ENCODE measurements at places on chromosomes 1 and 21. TPM values are rescaled to one million over a fixed set of nuclear protein-coding genes. Genes with fewer than 3 reads are reported as not detected.

Gene LIN28A
- total RNA-seq, result not detected

Gene ESRRG
- total RNA-seq, result 59.3 TPM

Gene TOR3A
- total RNA-seq, result 17.8 TPM

Gene HAO2
- total RNA-seq, result not detected

Gene CD101
- total RNA-seq, result 1.7 TPM

Gene AIRE
- 0.18 TPM for total RNA-seq

Gene NTRK1
- not detected for total RNA-seq

Gene ZNF648
- total RNA-seq, result 1.7 TPM

Gene MACF1
- 170 TPM for total RNA-seq
